Fibroblast of skin of scalp (primary cell): ENCODE measurements at places on chromosomes 5 and 9.

DNA sequence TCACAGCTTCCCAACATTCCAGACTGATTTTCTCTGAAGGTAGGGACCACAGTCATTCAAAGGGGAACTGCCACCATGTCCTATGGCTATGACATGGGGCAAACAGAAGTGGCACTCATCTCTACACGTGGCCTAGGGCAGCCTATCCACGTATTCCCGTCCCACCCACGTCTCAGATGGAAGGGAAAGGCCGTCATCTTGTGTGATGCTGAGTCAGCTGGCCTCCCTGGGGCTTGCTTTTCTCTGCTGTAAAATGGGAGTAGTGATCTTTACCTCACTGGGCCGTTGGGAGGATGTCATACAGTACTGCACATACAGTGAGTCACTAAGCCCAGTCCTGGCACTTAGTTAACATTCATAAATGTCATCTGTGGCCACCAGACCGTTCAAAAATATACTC lies 72.3 kb downstream of the RAPGEF1 start:
- no peak for DNase-seq

DNA sequence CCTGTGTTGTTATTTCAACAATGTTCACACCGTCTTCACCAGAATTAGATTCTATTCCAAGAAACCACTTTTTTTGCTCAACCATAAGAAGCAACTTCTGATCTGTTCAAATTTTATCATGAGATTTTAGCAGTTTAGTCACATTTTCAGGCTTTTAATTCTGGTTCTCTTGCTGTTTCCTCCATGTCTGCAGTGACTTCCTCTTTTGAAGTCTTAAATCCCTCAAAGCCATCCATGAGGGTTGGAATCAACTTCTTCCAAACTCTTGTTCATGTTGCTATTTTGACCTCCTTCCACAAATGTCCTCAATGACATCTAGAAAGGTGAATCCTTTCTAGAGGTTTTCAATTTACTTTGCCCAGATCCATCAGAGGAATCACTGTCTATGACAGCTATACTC lies 25.7 kb upstream of the ENTREP1 start:
- no peak for DNase-seq

- DNase-seq, result no peak
Observed at GRCh38 chr9:121741228-121741918, 89.9 kb downstream of the DAB2IP start.

GRCh38 chr5:170338933-170339779 lies 41.6 kb upstream of the LCP2 start:
- no peak for DNase-seq
